ENCODE measurements at places on chromosomes 7 and 10.

- DNase-seq: no peak
These were observed 395.9 kb downstream of the AUTS2 start for GRCh38 chr7:69994218-69994617.

GRCh38 chr10:131311661-131312477 lies at the start of gene TCERG1L:
Gene TCERG1L, minus strand, starts transcription at chr10:131311721. Its CDS starts 86 bp downstream, at chr10:131311635.
- DNase-seq: no peak

DNA sequence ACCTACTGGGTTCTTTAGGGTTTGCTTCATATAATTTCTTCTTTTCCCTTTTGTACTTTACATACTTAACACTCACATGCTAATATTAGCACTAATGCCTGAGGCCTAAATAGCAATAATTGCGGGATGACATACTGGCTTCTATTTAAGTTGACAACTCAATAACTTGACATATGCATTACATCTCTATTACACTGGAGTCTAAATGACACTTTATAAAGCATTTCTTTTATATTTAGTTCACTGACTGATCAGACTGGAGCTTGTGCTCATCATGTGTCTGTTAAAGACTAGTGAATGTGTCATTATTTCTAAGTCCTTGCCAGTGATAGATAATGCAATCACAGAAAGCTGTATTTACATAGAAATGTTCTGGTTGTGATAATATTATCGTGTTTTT lies 472.1 kb upstream of the SEMA3A start:
- DNase-seq: no peak

GRCh38 chr10:110642204-110643034 lies 1.7 kb upstream of the RBM20 start:
- no peak for DNase-seq

- DNase-seq: no peak
These were observed 1.1 kb upstream of the HOXA13 start for GRCh38 chr7:27200761-27201579.

DNA sequence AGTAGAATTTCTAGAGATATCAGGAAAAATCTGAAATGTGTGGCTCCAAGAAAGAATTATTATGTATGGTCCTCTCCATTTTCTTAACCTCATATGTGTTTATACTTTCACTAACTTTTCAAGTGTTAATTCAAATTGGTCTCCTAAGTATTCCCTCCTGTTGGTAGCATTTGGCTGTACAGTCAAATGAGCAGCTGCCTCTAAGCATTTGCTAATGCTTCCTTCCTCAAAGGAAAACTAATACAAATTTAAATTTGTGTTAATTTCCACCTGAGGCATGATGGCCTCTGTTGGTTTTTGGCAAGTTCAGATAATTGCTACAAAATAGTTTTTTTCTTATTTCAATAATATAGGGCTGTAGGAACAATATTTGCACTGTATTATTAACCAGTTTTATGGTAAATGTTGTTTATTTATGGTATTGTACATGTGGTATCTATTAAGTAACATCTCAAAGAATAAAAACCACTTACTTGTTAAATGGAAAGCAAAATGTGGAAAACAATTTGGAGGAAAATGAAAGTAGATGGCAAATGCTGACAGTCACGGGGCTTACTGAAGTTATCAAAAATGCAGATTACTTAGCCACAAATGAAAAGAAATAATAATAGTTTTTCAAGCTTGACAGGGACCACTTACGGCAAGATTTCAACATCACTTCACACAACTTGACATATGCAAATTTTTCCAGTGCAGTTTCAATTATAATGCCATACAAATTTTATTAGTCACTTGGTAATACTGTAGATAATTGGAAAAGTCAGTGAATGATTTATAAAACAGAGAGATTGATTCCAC lies 299.3 kb upstream of the MEOX2 start:
- DNase-seq: no peak

DNA sequence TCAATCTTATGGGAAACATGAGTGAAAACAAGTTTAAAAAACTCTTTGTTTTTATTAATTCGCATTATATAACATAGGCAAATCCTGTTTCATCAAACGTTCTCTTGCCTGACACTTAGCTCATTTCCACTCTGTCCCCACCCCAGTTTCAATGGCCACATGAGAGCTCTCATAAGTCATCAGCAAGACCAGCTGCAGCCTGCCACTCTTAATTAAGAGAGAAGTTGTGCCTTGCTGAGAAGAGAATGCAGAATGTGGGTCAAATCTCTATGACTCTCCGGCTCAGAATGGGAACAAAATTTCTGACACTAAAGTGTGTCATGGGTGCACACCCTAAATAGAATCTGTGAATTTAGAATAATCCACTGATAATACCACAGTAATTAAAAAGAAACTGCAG lies 39.6 kb downstream of the ASAH2 start:
- DNase-seq: no peak

Measured in activated CD4-positive, alpha-beta T cell treated with anti-CD3 and anti-CD28 coated beads, Interleukin-2, amount 50 U/mL, for 16 hours (primary cell).